ENCODE measurements at places on chromosomes 1 and 21.

GRCh38 chr1:155925506-155925905 is 8.7 kb downstream of the KHDC4 start:
- no peak for DNase-seq

DNA sequence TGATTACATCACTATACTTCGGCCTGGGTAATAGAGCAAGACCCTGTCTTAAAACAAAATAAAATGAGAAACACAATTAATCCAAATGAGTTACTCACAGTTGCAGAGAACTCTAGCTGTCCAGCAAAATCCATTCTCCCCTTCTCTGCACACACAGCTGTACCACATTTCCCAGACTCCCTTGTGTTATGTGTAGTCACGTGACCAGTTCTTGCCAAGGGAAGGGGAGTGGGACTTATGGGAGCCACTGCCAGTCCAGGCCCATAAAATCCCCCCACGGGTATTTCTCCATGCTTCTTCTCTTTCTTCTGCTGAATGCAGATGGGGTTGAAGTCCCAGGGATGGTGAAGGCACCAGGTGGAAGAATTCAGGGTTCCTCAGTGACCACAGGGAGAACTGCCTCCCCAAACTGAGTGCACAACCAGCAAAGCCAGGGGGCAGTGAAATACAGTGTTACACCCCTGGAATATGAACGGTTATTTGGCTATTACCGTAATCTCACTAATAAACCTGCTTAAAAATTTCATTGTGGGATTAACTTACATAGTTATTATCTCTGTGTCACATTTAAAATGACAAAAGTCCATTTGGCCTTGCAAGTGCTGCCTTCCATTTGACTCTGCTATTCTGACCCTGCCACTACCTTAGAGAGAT is 85.6 kb upstream of the FMN2 start:
- DNase-seq: no peak

- DNase-seq: no peak
Measured at GRCh38 chr21:29676395-29676794, 263.4 kb downstream of the GRIK1 start.

- no peak for DNase-seq
Measured at GRCh38 chr1:17791055-17791390, 35.9 kb downstream of the ACTL8 start.

- DNase-seq: no peak
Measured at GRCh38 chr21:39077876-39078275, 105.4 kb downstream of the PSMG1 start.

- DNase-seq: no peak
Measured at GRCh38 chr1:31860581-31860980, 44.8 kb upstream of the SPOCD1 start.
